ENCODE measurements at places on chromosomes 7 and 10.

- DNase-seq: no peak
Observed at GRCh38 chr10:124745673-124746072, 1.5 kb upstream of the FAM53B start.

GRCh38 chr7:77351539-77352004 is 64.6 kb downstream of the GSAP start:
- peak; percentile 87 for DNase-seq

GRCh38 chr10:4809156-4809555 is 16.9 kb upstream of the AKR1E2 start:
- no peak for DNase-seq

- DNase-seq: no peak
Observed at GRCh38 chr7:126411032-126411820, 841.5 kb downstream of the GRM8 start.

DNA sequence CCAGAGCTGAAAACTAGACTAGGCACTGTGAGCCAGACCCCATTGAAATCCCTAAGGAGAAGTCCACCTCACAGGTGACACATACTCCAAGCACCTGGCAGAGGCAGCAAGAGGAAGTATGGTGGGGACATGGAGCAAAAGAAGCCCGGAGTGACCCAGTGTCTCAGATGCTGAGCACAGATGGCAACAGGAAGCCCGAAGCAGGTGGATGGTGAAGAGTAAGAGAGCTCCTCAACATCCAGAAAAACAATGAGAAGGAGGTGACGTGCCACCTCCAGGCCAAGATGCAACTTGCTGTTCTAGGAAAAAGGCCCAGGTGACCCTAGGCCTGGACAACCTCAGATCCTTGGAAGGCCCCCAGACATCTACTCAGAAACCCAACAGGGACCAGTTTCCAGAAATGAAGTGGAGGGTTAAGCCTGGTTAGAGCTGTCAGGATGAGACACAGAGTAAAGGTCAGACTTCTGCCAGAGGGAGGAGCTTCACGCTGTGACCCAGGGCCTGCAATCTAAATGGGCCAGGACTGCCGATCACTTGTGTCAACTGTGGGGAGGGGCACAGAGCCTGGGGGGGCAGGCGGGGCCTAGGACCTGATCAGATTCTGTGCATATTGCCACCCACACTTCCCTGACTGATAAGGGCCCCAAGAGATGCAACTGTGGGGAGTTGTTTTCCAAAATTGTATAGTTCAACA is 2.4 kb upstream of the COBL start:
- DNase-seq: no peak

GRCh38 chr7:156656598-156656997 is 16.0 kb downstream of the RNF32 start:
- no peak for DNase-seq

- DNase-seq: no peak
Observed at GRCh38 chr10:33509231-33509831, 174.9 kb upstream of the NRP1 start.

DNA sequence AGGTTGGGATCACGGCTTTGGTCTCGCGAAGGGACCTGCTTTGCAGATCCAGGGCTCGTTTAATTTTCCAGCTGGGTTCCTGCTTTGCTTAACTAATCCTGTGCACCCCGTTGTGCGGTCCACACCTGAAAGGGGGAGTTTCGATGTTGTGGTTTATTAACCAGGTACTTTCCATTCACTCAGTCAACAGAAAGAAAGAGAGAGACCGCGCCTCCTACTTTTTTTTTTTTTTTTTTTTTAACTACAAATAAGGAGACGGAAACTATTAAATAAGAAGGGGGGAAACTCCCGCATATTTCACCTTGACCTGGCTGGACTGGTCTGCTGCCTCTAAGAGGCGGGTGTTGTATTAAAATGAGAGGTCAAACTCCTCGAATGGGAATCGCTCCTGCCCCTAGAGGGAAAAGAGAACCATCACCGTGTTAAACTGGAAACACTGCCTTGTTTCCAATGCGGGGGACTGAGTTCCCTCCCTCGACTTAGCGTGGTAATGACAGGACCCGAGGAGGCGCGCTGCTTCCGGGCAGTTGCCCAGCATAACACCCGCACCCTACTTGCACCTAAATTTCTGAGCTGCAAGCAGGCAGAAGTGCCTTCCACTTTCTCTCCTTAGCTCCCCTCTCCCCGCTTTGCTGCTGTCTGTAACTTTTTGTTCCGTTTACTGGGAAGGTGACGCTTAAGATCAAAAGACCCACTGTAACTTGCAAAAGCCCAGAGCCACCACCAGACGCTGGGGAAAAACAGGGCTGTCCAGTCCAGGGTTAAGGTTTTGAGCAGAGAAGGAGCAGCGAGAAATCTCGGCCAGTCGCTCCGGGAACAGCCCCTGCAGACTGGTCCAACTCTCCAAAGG is 1.1 kb upstream of the ITGB8 start:
- no peak for DNase-seq

DNA sequence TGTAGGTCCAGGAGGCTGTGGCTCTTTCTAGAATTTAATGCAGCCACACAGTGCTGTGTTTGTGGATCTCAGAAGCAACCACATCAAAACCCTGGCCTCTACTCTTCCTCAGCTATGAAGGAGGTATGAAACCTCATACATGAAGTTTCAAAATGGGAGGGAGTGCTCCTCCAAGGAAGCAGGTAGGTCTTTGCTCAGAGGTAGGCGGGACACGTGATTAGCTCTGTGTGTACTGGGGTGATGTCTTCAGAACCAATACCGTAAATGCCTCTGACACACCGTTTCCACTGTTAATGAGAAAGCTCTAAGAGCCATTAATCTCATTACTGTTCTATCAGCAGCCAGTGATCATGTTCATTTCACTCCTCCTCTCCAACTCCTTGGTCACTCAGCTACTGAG is 126.1 kb downstream of the PLXNA4 start:
- peak; percentile 58 for DNase-seq

DNA sequence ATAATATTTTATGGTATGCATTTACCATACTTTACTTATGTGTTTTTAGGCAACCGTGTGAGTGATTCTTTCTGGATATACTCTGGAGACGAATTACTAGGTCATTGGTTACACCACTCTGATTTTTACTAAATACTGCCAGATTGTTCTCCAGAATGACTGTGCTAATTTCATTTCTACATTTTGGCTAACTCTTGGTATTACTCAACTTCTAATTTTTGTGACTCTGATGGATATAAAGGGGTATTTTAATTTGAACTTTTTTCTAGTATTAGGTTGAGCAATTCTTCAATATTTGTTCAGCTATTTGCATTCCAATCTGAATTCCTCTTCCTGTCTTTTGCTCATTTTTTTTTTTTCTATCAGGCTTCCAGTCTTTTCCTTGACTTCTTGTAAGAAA is 223.6 kb downstream of the MDFIC start:
- no peak for DNase-seq

DNA sequence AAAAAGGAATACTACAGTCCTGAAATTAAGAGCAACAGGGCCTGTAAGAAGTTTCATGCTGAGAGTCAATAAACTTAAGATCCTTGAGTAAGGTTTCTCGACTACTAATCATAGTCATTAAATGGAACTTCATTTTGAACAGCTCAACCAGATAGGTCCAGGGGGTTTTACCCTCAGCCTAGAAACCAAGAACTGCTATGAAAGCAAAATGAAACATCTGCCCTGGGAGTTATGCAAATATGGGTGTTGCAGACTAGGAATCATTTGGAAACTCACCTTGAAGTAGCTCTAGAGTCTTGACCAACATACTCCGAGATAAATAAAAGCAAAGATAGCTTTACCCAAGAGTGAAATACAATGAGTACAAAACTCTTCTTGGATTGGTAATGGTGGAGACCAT is 128.0 kb downstream of the HGF start:
- DNase-seq: no peak

- DNase-seq: no peak
Observed at GRCh38 chr10:62057850-62058249, 156.4 kb downstream of the ARID5B start.

GRCh38 chr7:50300336-50300735 is 4.2 kb upstream of the IKZF1 start:
- DNase-seq: no peak

- DNase-seq: no peak
Observed at GRCh38 chr7:47659664-47660462, 78.0 kb upstream of the TNS3 start.

GRCh38 chr7:102024769-102025391 is 207.5 kb downstream of the CUX1 start:
- DNase-seq: no peak

DNA sequence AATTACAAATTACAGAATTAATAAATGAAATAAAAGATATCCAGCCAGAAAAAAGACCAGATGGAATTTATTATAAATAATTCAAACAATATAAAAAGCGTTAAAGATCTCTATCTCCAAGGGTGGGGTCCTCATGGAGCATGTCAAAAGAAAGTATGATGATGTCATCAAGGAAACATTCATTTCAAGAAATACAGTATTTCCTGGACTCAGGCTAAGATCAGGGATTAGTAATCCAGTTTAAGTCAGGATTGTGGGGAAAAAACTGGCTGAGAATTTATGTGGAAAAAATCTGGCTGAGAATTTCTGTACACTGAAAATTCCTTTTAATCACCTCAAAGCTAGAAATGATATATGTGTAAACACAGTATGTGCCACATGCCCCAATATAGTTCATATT is 1075.3 kb downstream of the XPNPEP1 start:
- no peak for DNase-seq

DNA sequence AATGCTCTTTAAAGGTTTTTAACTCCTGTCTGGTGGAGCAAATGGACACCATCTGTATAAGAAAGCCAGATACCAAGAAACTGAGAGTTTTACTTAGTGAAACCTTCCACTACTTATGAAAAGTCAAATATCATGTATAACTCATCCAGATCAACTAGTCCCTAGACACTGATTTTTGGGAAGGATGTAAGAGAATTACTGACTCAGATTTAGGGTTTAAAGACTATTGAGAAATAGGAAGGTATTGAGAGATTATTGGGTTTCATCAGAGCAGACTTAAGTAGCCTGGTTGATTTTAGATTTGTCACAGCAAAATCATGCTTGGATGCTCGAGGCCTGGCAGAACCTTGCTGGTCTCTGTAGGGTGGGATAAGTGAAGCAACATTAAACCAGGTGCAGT is 3.1 kb downstream of the CSTF2T start:
- DNase-seq: no peak

DNA sequence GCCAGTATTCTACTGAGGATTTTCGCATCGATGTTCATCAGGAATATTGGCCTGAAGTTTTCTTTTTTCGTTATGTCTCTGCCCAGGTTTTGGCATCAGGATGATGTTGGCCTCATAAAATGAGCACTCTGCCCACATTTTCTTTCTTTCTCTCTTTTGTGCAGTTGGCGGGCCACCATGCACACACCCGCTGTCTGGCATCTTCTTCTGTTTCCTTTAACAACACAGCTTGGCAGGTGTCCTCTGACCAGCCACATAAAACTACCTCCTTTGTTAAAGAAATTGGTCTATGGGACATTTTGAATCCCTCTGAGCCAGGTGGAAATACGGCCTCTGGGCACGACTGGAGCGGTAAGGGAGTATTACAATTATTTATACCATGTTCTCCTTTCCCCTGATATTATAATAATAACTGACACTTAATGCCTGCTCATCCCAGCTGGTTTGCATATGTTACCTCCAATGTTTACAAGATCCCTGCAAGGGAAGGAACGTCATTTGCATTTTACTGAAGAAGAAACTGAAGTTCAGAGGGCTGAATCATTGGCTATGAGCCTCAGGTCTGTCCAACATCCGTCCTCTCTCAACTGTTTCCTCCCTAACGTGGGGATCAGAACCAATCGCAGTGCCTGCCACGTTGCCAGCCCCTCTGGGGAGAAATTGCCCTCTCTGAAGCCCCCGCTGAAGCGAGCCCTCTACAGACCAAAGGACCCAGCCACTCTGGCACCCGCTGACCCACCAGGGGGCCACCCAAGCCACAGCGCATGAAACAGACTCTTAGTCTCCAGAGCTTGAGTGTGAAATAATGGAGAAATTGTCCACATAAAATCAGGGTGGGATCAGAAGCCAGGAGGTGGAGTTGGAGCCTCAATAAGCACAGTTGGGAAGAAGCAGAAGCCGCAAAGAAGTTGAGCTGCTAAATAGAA is 125.0 kb upstream of the FOXK1 start:
- DNase-seq: no peak

- DNase-seq: no peak
Observed at GRCh38 chr10:79941585-79942210, 7.2 kb downstream of the SFTPD start.

GRCh38 chr10:133160826-133161471 is 930 bp downstream of the KNDC1 start:
- peak; percentile 30 for DNase-seq

DNA sequence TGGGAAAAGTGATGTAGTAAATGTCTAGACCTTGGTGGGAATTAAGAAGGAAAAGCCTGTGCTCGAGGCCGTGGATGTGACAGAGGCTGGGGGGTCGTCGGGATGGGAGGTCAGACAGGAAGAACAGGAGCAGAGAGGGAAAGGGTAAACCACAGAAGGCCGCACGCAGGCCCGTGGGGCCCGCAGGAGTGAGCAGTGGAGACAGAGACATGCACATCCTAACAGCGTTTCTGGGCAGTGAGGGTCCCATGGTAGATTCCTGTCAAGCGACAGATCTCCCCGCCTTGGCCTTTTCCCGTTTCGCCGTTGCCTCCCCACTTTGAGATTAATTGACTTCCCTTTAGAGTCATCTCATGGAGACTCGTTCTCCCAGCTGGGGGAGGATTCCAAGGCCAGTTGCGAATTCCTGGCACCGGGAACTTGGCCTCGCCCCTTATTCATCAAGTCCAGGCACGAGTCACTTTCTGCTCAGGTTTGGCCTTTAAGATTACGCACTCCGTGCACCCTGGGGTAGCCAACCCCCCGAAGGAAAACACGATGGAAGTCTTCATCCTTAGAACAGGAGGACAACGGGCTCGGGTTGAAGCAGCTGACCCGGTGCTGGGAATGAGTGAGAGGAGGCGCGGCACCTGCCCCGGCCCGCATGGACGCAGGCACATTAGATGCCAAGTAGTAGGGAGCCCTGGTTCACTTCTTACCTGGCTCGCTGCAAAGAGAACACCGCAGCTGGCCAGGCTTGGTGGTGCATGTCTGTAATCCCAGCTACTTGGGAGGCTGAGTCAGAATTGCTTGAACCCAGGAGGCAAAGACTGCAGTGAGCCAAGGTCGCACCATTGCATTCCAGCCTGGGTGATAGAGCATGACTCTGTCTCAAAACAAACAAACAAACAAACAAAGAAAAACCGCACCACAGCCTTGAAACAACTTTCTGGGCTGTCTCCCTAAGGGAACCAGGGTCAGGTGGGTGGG is 315.2 kb upstream of the SHH start:
- DNase-seq: no peak

GRCh38 chr7:24871770-24872169 is 108.2 kb downstream of the OSBPL3 start:
- no peak for DNase-seq

- peak; percentile 58 for DNase-seq
Observed at GRCh38 chr10:110460111-110460809, 37.4 kb upstream of the DUSP5 start.

DNA sequence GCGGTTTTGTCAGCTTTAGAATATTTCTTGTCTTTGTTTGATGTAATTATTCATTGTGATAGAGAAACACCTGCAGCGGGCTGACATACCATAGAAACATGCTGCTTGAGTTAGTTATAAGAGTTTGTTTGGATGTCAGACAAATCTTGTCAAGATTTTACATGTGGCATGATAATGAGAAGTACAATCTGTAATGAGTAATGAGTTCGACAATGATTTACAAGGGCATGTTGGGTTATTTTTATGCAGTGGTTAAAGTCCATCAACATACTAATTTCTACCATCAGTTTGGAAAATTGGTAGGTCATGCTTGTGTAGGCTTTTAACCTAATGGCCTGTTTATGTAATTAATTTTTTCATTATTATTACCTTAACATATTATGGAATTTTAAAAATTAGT is 31.3 kb downstream of the FZD1 start:
- no peak for DNase-seq

- DNase-seq: no peak
Observed at GRCh38 chr10:113026679-113027078, 76.6 kb downstream of the TCF7L2 start.

Measured in activated CD8-positive, alpha-beta memory T cell treated with anti-CD3 and anti-CD28 coated beads, Interleukin-2, amount 10 ng/mL, durations not matched to agents 7 days and 5 days (primary cell).